Stimulated activated CD4-positive, alpha-beta T cell treated with anti-CD3 and anti-CD28 coated beads, Interleukin-12 subunit alpha, Interleukin-12 subunit beta, amount 100 ng/mL, for 24 hours (primary cell): ENCODE measurements at places on chromosomes 2 and 18.
A peak's percentile ranks its signal among the peaks of the same experiment; 100 is the strongest.

- DNase-seq: no peak
Observed at GRCh38 chr18:21489119-21489750, 111.3 kb downstream of the ESCO1 start.

GRCh38 chr2:149042881-149043280 is 4.4 kb downstream of the LYPD6B start:
- no peak for DNase-seq

GRCh38 chr2:207008105-207008990 is 69.0 kb downstream of the CPO start:
- no peak for DNase-seq

- DNase-seq: no peak
Observed at GRCh38 chr2:235698028-235698427, 204.2 kb downstream of the AGAP1 start.

DNA sequence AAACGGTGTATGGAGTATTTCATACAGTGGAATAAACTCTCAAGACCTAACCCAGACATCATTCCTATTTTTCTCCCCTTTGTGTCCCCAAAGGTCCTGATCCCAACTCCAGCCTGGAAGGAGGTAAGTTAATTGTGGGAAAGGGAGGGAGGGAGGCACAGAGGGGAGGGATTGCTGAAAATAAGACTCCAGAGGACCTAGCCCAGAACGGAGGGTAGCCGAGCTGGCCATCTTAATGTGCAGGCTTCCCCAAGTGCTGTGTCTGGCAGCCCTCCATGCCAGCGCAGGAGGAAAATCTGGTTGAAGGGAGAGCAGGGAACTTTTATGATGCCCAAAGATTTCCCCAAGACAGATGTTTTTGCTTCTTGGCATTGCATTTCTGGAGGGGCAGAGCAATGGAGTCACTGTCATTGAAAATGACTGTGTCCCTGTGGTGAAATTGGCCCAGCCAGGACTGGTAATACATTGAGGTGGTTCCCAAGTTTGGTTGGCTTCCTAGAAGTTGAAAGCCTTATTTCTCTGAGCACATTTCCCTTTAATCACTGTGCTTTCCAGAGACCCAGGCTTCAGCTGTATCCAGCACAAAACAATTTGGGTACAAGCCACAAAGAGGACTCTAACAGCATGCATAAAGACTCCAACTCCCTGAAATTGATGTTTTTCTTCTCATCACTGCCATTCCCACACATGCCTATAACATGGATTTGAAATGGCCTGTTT is 202.7 kb downstream of the AGPS start:
- no peak for DNase-seq

DNA sequence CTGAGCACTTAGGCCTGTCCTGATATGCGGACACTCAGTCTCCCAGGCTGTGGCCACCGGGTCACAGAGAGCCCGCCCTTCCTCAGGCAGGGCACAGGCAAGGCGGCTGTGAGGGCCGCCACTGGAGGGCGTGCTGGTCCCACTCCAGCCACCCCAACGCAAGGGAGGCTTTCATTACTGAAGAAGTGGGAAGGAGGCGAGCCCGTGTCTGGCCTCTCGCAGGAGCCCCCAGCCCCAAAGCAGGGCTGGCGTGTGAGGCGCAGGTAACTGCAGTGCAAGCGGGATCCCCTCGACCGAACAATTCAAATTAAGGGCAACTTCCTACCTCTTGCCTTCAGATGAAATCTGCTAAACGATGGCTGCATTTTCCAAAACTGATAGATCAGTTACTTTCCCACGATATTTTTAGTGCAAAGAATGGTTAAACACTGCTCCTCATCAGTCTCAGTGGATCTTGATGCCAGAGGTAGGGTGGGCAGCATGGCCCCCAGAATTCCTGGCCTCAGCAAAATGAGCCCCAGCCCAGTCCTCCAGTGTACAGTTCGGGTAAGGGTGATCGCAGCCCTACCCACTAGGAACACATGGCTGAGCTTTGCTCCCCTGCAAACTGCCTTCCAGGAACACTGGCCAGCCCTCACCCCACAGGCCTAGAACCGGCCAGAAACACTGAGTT is 97.2 kb downstream of the SEPTIN10 start:
- DNase-seq: no peak

DNA sequence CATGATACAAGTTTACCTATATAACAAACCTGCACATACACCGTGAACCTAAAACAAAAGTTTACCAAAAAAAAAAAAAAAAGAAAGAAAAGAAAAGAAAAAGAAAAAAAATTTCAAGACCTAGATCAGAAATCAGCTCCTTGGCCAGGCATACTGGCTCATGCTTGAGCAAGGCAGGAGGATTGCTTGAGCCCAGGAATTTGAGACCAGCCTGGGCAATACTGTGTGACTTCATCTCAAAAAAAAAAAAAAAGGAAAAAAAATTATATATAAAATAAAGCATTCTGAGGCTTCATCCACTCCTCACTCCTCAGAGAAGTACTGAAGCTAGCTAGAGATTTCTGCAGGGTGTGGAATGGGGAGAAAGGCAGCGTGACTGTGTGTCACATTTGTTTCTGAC is 11.8 kb upstream of the PROC start:
- no peak for DNase-seq

DNA sequence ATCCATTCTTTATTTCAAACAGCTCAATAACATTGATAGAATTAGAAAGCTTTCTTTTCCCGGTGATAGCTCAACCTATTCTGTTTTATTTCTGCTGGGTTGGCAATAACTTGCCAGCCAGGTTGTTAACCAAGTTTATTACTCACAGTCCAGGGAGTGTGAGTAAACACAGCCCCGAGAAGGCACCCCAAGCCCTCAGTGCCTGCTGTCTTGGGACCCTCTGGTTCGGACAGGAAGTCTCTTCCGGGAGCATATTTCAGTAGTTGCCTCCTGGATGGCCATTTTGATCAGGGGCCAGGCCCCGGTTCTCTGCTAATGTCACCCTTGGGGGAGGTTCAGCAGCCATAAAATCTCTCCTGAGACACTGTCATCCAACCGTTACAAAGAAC is 176.8 kb downstream of the INO80D start:
- no peak for DNase-seq

- peak; percentile 20 for DNase-seq
Observed at GRCh38 chr2:174485788-174486562, 854 bp downstream of the GPR155 start.

DNA sequence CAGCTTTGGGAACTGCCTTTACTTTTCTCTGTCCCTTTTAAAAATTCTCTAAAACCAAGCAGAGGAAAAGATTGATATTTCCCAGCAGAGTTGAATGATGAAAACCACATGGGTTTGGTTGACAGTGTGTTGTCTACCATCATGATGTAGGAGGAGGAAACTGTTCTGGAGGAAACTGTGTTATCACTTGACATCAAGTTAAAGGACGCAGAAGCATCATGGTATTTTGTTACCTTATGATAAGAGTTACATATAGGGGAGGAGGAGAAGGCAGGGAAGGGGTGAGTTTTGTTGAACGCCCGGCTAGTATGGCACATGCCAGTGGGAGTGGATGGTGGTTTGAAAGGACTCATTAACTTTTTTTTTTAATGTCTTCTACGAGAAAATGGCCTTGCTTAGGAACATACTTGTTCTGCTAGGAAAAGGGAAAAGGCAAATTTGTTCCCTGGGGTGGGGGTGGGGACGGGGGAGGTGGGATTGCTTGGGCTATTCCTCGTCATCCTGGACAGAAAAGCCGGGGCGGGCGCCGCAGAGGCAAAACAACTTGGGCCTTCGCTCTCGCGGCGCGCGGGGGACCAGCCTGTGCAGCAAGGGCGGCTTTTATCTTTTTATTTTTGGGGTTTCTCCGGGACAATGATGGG is 766 bp downstream of the TMEM17 start:
- no peak for DNase-seq

DNA sequence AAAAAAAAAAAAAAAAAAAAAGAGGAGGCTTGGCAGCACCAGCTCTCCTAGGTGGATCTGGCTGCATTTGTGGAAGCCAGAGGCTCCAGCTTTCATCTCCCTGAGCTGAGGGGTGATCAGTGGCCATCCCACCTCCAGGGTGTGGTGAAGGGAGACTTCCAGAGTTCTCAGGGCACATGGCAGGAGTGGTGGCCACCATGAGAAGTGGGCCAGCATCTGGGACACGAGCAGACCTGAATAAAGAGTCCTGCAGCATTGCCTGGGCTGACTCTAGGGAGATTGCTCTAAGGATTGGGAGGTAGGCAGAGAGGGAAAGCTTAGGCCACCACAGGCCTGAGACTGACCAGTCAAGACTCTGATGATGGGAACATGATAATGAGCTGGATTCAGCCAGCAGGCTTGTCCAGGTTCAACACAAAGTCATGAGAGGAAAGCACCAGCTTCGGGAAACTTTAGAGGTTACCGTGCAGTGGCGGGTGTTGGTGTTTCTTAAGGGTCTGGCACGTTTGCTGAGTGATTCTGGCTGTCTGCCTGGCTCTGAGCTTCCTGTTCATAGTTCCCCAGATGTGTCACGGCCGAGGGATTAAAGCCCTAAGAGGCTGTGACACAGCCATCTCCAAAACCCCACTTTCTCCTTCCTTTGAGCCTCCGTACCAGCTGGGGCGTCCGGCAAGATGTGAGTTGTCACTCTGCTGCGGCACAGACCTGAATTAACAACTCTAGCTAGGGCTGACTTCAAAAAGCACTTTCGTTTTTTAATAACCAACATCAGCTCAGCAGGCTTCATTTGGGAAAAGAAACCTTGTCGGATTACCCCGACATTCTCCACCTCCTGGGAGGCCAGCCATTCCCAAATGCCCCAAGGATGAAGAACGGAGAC is 38.3 kb upstream of the IL1R1 start:
- peak; percentile 60 for DNase-seq

DNA sequence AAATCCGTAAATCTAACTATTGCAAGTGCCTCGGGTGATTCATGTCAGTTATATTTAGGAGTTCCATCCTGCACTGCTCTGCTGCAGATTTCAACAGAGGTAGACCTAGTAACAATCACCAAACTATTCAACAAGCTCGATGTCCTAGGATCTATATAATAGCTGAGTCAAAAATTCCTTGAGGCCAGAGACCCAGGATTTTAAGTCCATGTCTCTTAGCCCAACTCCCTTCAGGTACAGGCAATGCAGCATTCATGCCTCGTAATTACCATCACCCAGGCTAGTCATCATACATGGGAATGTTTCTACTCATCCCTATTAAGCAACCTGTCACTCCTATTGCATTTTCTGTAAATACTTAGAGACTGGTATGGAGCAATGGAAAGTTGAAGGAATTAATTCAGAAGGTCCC is 729 bp downstream of the TM4SF20 start:
- DNase-seq: no peak

DNA sequence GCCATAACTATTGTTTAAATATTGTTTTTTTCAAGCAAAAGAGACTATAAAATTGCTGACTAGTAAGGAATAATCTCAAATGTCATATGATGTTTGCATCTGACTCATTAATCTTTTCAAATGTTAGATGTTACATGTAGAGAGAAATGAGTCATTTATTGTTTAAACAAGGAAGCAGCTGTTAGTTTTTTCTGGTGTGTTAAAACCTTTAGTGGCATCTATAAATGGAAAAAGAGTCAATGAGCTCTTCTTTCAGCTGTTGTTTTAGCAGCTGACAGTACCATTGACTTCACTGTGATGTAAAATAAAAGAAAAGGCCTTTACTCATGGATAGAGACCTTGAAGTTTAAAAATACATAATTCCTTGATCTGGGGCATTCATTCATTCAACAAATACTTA is 1.8 kb upstream of the KLHL41 start:
- no peak for DNase-seq

DNA sequence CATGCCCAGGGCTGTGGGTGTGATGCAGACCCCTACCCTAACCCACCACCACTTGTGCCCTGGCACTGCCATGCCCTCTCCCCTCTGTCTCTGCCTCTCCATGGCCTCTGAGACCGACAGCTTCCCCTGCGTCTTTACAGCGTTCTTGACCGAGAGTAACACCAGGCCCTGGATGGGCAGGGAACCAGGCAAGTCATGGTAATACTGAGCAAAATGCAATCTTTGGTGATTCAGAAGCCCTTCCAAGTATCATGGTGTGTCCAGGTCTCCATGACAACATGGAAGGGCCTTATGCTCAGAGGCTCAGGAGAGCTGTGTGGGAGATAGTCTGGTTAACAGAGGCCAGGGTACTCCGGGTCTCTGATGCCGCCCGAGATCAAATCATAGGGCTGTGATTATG is 176.1 kb downstream of the KLHL29 start:
- no peak for DNase-seq

- no peak for DNase-seq
Observed at GRCh38 chr2:72138011-72138881, 9.4 kb downstream of the CYP26B1 start.

DNA sequence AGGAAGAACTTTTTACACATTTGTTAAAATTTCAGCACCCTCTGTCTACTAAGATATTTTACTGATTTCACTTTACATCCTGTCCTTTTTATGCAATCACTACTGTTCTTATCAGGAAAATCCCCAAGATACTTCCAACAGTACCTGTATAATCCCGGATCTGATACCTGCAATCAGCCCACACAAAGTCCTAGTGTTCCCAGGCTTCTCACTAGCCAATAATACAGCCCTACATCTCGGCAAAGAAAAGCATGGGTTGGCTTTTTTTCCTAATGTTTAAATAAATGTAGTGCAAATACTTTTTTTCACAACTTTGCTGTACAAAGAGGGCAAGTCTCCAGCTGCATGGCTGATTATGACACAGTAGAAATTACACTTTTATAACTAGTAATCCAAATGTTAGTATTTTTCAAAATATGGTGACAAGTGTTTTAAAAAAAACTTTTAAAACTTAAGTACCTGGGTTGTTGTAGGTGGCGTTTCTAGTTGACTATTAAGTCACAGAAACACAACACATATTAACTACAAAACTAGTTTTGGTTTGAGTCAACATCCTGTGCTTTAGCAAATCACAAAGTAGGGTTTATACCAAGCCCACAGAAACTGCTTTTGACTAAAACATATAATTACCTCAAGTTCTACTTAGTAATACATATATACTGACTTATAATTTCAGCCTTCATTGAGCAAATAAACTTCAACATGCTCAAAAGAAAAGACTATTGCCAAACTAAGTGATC is 19.5 kb downstream of the CNOT11 start:
- no peak for DNase-seq

- no peak for DNase-seq
Observed at GRCh38 chr2:225120186-225120585, 77.9 kb upstream of the DOCK10 start.
